ENCODE measurements at places on chromosomes 2 and 18.

DNA sequence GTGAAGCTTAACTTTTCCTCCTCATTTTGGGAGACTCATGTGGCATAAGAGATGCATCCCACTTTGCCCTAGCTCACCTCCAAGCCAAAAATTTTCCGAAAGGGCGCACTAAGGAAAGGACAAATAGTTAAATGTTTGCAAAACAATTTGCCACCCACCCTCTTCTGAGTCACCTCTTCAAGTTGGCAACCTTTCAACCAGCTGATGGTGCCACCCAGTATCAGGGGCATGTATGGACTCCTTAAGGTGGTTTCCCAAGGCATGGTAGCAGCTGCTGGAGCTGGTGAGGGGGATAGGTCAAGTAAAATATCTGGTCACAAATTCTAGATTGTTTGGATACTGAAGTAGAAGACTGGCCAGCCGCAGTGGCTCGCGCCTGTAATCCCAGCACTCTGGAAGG is 17.2 kb upstream of the ITGAV start:
- no peak for DNase-seq

DNA sequence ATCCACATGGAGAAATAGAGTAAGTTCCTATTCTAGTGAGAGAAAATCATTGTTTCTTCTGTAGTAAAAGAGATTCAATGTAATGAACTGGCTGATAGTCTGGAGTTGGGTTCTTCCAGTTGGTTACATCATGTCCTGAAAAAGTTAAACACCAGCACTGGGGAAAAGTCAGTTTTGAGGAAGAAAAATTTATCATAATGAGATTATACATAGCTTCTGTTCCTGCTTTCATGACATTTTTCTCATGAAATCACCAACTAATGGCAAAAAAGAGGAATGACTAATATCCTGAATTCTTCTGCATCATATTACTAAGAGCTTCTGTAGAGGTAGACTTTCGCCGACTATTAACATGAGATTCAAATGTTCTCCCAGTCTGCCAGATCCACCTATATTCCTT is 69.2 kb upstream of the SLC9A2 start:
- no peak for DNase-seq

- no peak for DNase-seq
Observed at GRCh38 chr18:3806656-3807055, 356.7 kb downstream of the TGIF1 start.

GRCh38 chr2:8858264-8858663 is 20.9 kb upstream of the KIDINS220 start:
- DNase-seq: no peak

GRCh38 chr2:10180229-10180628 is 57.7 kb downstream of the RRM2 start:
- DNase-seq: no peak

DNA sequence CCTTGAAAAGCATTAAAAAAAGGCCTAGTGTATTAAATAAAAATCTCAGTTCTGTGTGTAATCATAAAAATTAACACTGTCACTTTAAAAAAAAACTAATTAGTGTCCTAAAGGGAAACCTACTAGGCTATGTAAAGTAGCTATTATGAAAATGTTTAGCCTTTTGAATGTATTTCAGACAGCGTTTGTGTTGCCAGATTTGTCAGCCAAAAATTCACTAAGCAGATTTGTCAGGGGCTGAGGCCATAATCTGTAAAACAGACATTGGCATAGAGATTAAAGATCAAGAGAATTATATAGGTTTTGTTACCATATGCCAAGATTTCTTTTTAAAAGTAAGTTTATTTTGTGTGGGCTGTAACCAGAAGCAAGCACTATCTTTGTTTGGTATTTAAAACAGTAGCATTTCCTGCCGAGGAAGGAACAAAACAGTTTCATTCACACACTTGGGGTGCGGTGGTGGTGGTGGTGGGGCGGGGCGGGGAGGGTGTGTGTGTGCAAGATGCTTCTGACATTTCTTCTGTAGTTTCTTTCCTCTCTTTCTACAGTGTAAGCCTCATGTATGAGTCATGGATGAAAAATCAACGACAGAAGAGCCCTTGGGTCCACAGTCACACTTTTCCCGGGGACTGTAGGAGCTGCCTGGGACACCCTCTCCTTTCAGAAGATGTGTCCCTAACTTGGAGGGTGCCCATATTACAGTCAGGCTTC is 328.5 kb upstream of the FANCL start:
- DNase-seq: no peak
